Astrocyte of the spinal cord (primary cell): ENCODE measurements at places on chromosomes 2 and 18.

GRCh38 chr2:104312684-104313083, 541.2 kb upstream of the POU3F3 start:
- DNase-seq, result no peak

- DNase-seq, result no peak
Observed at GRCh38 chr2:207484444-207485391, 45.0 kb upstream of the CREB1 start.

GRCh38 chr2:207008105-207008990, 69.0 kb downstream of the CPO start:
- DNase-seq, result peak; percentile 17

DNA sequence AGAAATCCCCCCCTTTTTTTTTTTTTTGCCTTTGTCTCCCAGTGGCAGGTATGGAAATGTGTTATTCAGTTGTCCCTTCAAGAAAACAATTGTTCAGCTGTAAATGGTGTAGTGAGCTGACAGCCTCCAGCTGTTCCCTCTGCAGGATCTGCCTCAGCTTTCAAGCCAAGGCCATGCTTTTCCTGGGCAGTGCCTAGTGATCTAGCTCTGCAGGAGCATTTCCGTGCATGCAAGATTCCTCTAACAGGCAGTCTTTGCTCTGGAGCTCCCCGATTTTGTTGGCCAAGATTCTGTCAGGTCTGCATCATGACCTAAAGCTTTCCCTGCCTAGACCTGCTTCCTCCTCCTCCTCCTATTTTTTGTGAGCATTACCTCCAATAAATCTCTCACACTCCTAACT, 300.7 kb upstream of the UBE2E3 start:
- no peak for DNase-seq

- no peak for DNase-seq
Observed at GRCh38 chr2:145860083-145860482, 1340.2 kb upstream of the ZEB2 start.
